ENCODE measurements at places on chromosomes 5 and 9. TPM values are rescaled to one million over a fixed set of nuclear protein-coding genes. Genes with fewer than 3 reads are reported as not detected.
A peak's percentile ranks its signal among the peaks of the same experiment; 100 is the strongest.

GADD45G gene
- total RNA-seq = 5.1 TPM

GRAMD2B gene
- 40.3 TPM for total RNA-seq

RNF208 gene
- total RNA-seq = not detected

DNA sequence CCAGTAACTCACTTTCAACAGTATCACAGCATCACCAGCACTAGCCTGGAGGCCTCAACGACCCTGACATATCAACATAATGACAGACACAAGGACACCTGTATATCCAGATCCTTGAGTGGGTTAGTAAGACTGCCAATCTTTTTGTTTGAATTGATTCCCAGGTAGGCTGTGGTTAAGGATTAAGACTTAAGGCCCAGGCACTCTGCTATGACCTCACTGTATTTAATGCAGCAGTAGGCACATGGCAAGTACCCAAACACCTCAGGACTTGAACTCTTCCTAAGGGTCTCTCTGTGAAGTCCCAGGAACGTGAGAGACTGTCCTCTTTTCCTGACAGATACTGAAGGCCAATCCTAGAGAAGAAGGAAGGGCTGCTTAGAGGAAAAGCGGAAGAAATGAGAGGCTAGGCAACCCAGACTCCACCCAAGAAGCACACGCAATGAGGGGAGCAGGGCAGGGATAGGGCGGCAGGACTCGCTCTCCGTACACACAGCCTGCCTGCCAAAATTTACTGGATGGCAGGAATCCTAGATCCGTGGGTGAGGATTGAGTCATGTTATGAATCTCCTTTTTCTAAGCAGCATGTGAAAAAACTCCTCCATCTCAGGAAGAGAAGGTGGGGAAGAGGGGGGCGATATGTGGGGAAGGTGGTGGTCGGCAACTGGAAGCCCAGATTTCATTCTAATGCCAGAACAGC is 93.4 kb downstream of the SIL1 start:
- peak; percentile 25 for DNase-seq

Data from omental fat pad (tissue), 4 donors.